CD4-positive, alpha-beta T cell (primary cell): ENCODE measurements at places on chromosomes 3 and 15.

DNA sequence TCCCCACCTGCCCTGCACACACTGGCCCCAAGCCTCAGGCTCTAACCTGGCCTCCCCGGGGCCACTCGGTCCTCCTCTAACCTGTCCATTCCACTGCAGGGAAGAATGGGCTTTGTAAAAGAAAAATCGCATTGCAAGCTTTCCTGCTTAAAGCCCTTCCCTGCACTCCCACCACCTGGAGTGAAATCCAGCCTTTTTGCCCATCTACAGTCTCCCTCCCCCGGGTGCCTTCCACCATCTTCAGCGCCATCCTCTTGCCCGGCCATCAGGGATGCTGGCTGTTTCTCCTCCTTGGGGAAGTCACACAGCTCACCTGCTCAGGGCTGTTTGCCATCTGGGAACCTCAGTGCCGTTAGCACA lies 266.9 kb downstream of the OCA2 start:
- DNase-seq, result no peak

DNA sequence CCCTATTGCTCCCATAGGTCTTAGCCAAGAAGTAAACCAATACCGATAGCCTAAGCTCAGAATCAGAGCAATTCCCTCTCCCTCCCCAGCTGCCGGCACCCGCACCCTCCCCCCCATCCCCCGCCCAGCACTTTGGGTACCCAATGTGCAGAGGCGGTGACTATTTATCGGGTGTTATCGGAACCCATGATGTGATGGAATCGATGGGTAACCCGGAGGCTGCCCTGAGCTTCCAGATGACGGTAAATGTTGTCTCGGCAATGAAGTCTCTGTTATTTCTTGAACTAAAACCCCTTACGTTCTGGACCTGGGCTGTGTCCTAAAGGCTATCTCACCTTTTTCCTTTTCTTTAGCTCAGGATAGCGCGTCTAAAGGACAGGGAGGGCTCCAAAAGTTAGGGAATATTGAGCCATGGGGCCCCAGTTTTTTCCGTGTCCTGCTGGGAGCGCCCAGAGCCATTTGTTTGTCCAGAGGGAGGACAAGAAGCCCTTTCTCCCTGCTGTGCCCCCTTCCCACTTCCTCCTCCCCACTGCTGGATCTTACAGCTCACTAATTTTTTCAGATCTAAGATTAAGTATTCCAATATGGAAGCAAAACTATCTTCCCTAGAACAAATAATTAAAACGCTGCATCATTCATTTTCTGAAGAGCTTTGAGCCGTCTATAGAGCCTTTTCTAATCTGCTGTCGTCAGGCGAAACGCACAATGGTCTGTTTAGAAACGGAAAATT lies 1.5 kb downstream of the SLITRK3 start:
- DNase-seq, result no peak

DNA sequence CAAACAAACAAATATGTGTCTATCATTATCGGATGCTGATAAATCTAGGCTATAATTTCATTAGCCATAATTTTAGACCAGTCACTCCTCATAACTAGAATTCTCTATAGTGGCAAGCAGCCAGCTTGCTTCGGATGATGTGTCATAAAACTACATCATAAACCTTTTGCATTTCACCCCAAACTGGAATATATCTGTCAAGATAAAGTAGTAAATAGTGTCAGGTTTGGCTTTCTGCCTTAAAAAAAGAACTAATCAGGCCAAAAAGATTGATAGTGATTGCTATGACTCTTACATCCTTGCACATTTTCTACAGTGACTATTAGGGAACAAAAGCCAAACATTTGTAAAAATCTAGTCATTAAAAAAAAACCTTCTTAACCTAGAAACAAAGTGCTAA lies 51.0 kb downstream of the DPPA2 start:
- no peak for DNase-seq

- no peak for DNase-seq
Measured at GRCh38 chr3:138901567-138901966, 45.4 kb downstream of the FOXL2 start.

DNA sequence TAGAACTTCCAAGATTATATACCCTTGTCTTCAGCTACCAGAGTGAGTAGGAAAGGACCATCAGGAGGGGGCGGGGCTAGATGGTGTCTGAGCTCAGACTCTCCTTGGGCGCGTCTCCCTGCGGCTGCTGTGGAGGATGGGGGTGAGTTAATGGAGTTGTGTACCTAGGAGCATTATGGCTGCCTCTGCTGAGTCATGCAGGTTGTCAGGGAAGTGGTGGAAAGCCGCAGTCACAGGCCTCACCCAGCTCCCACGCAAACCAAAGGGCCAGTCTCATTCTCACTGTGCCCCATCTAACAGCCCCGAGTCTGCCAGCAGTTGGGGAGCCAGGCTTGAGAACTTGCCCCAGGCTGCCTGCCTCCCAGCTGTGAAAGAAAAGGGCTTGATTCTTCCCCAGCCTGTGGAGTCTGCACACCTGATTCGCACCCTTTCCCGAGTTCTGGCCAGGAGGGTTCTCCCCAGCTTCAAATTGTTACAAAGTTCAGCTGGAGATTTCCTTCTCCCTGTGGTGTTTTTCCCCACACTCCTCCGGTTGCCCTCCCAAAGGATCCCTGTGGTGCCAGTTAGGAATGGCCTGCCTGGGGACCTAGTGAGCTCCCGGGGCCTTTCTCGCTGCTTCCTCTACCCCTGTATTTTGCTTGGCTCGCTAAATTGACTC lies 143.3 kb downstream of the HCN4 start:
- DNase-seq, result peak; percentile 2

GRCh38 chr3:69282181-69282580 lies 103.7 kb downstream of the FRMD4B start:
- peak; percentile 72 for DNase-seq

GRCh38 chr3:69322158-69322509 lies 63.8 kb downstream of the FRMD4B start:
- DNase-seq, result no peak

DNA sequence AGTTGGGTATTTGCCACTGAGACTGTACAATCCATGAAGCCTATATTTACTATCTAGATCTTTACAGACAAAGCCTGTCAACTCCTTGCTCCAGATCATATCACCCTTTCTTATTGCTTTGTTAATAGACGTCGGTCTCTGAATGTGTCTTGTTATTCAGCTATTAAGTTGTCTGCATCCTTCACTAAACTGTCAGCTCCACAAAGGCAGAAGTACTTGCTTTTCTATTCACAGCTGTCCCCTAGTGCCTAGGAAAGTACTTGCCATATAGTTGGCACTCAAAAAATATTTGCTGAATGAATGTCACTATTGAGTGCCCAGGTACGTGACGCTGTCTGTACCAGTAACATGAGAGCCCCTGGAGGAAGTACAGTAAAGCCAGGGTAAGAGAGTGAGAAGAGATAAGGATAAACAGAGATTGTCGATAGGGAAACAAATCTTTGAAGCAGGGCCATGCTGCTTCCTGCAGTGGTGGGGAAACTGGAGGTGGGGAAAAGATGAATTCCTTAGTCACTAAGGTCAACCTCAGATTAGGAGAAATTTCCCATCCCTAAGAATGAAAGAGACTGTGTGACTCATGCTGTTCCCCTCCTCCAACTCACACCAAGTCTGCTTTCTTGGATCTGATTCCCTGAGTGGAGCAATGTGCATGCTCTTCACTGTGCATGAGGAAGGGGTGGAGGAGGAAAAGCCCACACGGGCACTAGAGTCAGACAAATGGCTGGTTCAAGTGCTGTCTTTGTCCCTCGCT lies 36.3 kb downstream of the PRICKLE2 start:
- DNase-seq, result no peak

GRCh38 chr3:9859530-9860025 lies 15.8 kb upstream of the RPUSD3 start:
- no peak for DNase-seq

GRCh38 chr15:96331945-96332636 lies 1.6 kb downstream of the NR2F2 start:
- no peak for DNase-seq

- no peak for DNase-seq
Measured at GRCh38 chr15:67180035-67180434, 74.4 kb downstream of the AAGAB start.

- DNase-seq, result no peak
Measured at GRCh38 chr15:55829826-55830225, 86.9 kb upstream of the PRTG start.

- no peak for DNase-seq
Measured at GRCh38 chr15:42820811-42821210, 83.9 kb upstream of the CDAN1 start.

- DNase-seq, result no peak
Measured at GRCh38 chr3:62228467-62228866, 144.9 kb downstream of the FEZF2 start.

GRCh38 chr3:170572665-170573253 lies 13.1 kb downstream of the SLC7A14 start:
- DNase-seq, result no peak

DNA sequence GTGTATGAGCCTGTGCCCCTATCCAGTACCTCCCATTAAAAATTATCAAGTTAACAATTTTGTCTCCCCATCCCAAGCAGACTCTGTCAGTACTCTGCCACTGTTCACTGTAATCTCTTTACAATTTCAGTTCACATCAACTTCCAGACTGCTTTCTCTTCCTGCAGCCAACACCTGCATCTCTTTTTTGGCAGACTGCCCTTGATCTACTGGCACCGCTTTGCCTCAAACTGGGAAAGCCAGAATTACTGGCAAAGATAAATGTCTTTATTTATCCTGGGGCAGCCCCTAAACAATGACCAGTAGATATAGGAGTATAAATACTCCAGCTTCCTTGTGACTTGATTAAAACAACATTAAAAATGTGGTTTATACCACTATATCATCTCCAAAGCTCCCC lies 494.1 kb downstream of the ZNF385D start:
- no peak for DNase-seq

- no peak for DNase-seq
Measured at GRCh38 chr15:95439922-95440376, 890.6 kb upstream of the NR2F2 start.

GRCh38 chr3:89932882-89933281 lies 825.5 kb downstream of the EPHA3 start:
- DNase-seq, result no peak

DNA sequence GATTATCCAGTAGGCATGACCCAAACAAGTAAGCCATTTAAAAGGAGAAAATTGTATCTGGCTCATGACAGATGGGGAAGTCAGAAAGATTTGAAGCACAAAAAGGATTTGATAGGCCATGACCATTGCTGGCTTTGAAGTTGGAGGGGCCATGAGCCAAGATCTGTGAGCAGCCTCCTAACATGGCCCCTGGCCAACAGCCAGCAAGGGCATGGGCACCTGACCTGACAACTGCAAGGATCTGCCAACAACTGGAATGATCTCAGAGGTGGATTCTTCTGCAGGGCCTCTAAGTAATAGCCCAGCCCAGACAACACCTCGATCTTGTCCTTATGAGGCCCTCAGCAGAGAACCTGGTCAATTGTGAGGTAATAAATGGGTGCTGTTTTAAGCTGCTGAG lies 93.0 kb downstream of the ARNT2 start:
- DNase-seq, result no peak

- DNase-seq, result no peak
Measured at GRCh38 chr15:81030301-81030750, 29.6 kb downstream of the TLNRD1 start.

- DNase-seq, result no peak
Measured at GRCh38 chr15:38746211-38746610, 181.6 kb upstream of the RASGRP1 start.

DNA sequence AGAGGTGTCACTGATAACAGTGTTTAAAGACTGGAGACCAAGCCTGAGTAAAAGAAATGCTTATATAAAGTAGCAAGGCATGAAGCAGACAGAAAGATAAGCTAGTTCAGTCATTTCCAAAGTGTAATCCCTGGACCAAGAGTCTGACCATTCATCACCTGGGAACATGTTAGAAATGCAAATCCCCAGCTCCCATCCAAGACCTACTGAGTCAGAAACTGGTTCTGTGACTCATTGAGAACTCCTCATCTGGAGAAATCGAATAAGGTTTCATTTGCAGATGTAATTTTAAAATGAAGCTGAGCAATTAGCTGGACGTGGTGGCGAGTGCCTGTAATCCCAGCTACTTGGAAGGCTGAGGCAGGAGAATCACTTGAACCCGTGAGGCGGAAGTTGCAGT lies 473.9 kb upstream of the UBE2E2 start:
- no peak for DNase-seq

DNA sequence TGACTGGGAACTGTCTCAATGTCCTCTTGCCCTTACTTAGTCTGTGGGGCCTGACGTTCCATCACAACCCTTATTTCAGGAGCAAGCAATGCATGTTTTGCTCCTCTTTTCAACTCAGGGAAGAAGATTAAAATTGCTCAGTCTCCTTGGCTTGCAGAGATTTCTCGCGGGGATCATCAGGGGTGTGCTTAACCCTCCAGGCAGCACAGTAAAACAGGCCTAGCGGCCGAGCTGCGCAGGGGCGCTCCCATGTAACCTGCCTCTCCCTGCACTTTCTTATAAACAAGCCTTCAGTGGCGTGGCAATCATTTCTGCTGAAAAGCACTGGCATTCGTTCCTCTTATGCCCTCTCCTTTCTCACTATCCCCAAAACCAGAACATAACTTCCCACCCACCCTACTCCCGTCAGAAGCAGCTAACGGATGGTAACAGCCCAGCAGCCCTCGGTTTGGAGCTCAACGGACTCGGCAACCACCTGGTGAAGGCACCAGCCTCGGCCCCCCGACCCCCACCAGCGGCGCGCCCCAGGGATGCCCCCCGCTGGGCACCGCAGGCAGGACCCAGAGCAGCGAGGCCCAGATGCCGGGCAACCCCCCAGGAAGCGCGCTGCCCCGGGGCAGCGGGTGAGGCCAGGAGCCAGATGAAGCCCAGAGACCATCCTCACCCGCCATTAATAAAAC lies 1.1 kb downstream of the MCF2L2 start:
- no peak for DNase-seq

DNA sequence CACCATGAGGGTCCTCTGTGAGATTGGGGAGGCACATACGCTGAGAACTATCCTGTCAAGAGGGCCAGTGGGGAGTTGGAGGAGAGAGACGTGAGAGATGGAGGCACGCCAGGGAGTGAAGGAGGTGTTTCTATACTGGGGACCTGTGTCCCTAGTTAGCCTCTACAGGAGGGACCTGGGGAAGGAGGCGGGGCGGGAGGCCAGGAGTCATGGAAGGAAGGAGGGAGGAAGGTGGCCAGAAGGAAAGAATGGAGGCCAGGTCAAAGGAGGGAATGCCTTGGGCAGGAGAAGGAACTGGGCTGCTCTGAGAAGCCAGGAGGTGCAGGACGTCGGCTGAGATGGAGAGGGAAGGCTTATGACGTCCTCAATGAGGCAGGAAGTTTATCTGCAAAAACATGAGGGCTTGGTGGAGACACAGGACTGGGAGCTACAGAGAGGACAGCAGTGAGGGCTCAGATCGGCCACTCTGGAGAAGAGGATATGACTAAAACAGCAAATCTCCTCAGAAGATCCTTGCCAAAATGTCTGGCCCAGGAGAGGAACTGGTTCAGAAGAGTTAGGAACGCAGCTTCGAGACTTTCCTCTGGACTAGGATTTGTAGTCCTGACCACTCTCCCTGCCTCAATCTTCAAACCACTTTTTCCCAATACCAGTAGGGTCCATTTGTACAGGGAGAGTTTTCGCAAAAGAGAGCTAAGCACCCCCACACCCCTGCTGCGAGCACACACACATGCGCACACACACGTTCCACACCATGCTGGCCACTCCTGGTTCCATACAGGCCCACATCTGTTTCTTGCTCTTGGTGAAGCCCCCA lies 59.9 kb downstream of the ADCY5 start:
- DNase-seq, result no peak
